Keratinocyte (primary cell): ENCODE measurements at places on chromosomes 7 and 10.

GRCh38 chr10:94383530-94383929 lies 18.8 kb upstream of the TBC1D12 start:
- no peak for DNase-seq

DNA sequence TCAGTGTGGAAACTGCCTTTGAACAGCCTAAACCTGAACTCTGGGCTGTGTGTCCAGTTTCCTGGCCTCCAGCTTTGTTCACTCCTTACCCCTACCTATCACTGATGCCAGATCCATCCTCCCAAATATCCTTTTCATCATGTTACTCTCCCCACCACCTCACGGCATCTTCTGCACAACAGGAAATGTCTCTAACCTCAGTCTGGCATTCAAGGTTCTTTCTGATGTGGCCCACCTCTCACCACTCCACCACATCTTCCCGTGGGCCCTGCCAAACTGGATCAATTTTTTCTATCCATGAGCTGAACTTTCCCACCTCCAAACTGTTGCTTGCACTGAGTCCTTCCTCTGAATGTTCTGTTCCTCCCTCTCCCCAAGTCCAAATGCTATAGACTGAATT lies 35.8 kb upstream of the MAP3K8 start:
- no peak for DNase-seq

GRCh38 chr7:117024811-117025210 lies 71.5 kb downstream of the ST7 start:
- no peak for DNase-seq

- no peak for DNase-seq
These were observed 19.1 kb upstream of the FAM53B start for GRCh38 chr10:124763267-124763666.

DNA sequence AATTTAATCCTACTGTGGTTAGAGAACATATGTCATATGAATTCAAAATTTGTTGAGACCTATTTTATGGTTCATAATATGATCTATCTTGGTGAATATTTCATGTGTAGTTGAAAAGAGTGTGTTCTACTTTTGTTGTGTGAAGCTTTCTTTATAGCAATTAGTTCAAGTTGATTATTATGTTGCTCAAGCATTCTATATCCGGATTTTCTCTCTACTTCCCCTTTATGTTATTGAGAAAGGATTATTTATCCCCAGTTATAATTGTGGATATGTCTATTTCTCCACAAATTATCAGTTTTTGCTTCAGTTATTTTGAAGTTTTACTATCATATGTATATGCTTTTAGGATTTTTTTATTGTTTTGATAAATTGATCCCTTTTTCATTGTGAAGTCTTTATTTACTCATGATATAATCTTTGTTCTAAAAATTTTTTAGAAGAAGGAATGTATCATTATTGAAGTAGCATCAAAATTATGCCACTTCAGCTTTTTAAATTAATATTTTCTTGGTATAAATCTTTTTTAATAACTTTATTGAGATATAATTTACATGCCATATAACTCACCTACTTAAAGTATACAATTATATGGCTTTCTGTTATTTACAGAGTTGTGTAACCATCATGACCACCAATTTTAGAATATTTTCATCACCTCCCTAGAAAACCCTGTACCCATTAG lies 12.0 kb upstream of the MEST start:
- no peak for DNase-seq

DNA sequence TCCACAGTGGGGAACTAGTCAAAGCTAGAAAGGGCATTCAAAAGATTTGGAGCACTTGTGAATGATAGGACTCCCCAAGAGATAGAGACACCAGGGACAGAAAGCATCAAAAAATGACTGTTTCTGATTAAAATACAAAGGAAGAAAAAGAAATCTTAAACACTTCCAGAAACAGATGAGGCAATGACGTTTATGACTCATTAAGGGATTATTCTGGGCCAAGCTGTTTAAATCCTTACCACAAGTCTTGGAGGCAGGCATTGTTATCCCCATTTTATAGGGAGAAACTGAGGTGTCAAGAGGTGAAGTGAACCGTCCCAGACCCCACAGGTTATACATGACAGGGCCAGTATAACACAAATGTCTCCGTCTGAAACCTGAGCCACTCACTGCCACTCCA lies 68.3 kb upstream of the AMPH start:
- DNase-seq = no peak

- no peak for DNase-seq
These were observed 18.4 kb downstream of the PTTG1IP2 start for GRCh38 chr7:90487808-90488207.

DNA sequence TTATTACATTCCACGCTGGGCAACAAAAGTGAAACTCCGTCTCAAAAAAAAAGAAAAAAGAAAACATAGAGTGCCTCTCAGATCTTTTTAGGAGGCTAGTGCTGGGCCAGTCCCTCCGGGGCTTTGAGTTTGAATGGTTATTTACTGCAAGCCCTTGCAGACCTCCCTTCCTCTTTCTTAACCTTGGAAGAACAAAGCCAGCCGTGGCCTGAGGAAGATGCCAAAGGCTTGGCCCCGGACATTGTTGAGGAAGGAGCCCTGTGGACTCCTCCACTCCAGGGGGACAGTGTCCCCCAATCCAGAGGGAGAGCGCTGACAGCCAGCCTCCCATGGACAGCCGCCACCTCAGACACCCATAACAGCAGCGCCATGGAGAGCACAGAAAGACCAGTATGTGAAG lies 5.0 kb downstream of the TSPAN33 start:
- no peak for DNase-seq

DNA sequence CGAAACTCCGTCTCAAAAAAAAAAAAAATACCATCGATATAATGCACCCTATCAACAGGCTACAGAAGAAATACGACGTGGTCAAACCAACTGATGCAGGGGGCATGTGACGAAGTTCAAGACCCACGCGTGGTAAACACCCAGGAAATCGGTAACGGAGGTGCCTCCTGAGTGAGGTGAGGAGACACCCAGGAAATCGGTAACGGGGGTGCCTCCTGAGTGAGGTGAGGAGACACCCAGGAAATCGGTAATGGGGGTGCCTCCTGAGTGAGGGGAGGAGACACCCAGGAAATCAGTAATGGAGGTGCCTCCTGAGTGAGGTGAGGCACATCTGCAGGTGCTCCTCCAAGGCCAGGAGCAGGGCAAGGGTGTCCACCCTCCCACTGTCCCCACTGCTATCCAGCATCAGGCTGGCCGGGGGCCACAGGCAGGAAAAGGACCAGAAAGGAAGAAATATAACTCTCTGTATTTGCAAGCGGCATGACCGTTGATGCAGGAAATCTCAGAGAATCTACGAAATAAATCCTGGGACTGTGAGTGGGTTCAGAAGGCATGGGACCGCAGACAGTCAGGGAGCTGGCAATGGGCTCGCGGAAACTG lies 10.7 kb upstream of the GPR146 start:
- DNase-seq = no peak

GRCh38 chr7:47937065-47937687 lies 11.1 kb downstream of the PKD1L1 start:
- no peak for DNase-seq

GRCh38 chr7:29946428-29947186 lies 43.0 kb downstream of the SCRN1 start:
- DNase-seq = no peak

DNA sequence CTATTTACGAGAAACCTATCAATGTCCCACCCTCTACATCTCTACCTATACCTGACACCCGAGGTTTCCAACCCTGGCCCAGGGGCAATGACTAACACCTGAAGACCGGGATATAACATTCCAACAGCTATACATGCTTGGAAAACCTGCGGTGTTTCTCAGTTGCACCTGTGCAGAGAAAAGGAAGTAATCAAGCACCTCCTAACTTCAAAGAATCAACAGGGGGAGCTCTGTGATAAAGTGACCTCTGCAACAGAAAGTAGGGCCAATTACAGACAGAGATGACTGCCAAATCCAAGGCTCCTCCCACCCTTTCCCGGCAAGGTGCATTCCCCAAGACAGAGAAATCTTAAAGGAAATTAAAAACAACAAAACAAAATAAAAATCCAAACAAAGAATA lies 41.3 kb downstream of the CCDC6 start:
- peak; percentile 88 for DNase-seq

DNA sequence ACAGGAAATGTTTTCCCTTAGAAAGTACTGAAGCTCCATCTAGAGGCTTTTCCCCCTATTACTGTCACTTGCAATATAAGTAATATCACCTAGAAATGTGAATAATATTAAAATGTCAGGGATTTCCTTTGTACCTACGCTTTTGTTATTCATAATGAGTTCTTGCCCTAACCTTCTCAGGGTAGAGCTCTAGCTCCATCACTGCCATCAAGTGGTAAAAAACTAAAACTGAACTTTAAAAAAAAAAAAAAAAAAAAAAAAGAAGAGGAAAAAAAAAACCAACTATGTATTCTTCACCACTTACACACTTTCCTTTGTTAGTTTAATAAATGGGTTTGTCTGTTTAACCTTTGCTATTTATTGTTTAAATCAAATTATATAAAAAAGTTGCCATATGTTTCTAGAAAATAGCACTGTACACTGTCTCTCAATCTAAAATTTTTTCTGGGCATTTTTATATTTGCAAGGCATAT lies 49.9 kb downstream of the DNAJC1 start:
- peak; percentile 53 for DNase-seq

- DNase-seq = no peak
These were observed 94.7 kb downstream of the LARP4B start for GRCh38 chr10:836782-837181.

- no peak for DNase-seq
These were observed 235.0 kb downstream of the CCSER2 start for GRCh38 chr10:84563355-84563754.

GRCh38 chr7:2433713-2434550 lies 30.5 kb downstream of the CHST12 start:
- no peak for DNase-seq

- DNase-seq = no peak
These were observed 164.9 kb downstream of the TMEM178B start for GRCh38 chr7:141238596-141239243.

- DNase-seq = no peak
These were observed 65.1 kb downstream of the PPP1R3C start for GRCh38 chr10:91567815-91568214.

DNA sequence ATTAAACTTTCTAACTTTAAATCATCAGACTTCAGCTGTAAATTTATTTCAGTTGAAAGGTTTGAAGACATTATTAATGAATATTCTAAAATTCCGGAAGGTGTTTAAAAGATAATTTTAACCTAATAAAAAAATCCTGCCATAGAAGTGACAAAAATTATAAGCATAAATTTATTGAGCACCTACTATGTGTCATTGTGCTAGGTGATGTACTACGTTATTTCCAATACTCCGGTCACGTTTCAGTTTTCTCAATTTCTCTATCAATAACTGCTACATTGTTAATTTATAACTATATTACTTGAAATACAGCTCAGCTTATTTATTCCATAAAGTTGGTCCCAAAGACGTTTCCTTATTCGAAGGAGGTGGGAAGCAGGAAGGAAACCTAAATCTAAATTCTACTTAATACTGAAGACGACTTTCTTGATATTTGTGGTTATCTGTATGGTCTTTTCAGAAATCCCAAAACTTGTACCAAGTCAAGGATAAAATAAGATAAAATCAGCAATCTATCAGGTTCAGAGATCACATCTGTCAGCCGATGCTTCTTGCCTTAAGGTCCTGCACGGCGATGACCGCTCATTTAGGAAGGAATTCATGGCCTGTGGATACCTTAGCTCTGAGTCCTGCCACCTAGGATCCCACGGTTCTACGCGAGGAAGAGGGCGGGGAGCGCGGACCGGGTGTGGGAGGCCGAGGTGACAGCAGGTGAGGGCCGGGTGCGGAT lies 1.2 kb upstream of the ZEB1 start:
- DNase-seq = no peak

- DNase-seq = peak; percentile 71
These were observed 292.9 kb downstream of the FZD1 start for GRCh38 chr7:91556956-91557650.

DNA sequence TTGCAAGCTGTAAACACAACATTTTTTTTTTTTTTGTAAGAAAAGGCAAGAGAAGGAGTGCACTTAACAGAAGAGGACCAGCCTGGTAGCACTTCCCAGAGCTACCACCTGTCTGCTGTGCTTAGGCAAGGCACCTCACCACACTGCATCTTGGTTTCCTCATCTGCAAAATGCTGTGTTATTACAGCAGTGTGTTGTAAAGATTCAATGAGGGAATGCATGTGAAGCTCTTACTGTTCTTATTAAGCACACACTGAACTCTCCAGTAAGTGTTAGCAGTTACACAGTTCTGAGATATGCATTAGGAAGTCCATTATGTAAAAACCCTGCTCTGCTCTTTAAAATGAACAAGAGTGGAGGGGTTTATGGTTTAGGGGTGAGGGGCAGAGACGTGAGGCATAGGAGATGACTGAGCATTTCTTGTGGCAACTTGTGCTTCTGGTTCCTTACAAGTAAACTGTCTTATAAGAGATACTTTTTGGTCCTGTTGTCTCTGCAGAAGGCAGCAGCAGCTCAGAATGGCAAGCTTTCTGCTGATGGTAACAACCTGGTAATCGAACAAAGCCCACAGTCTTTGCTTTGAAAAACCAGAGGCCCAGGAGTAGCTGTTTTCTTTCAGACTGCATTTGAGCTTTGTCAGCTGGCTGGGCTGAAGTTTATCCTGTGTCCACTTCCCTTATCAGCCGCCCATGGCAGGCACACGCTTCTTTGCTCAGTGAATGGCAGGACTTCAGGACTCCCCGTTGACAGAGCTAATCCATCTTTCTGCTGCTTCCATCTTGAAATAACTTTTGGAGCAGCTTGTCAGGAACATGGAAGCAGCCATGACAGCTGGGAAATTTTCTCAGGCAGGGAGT lies 98.8 kb upstream of the BMPER start:
- no peak for DNase-seq

DNA sequence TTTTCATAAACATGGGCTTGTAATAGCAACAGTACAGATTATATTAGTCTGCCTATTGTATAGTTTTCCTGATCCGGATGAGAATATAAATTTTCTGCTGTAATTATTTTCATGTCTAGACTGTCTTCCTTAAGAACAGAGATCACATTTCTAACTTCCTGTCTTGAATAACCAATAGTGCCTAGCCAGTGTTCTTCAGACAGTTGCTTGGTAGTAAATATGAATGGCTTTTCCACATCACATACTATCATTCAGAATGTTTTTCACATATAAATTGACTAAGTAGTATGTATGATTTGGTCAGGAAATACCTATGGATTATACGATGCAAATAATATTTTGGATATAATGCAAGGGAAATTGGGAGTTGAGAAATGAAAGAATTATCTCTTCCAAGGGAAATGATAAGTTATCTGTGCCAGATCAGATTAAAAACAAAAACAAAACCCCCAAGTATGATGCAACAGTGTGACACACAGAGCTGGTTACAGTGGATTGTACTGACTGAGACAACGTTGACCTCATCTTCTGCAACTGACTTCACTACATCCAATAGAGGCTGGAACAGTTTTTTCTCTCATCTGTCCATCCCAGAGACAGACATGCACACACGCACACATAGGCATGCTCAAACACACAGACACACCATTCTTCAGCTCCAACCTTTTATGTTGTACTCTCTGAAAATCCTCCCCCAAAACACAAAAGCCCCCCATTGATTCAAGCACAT lies 16.4 kb downstream of the ITGA8 start:
- no peak for DNase-seq

DNA sequence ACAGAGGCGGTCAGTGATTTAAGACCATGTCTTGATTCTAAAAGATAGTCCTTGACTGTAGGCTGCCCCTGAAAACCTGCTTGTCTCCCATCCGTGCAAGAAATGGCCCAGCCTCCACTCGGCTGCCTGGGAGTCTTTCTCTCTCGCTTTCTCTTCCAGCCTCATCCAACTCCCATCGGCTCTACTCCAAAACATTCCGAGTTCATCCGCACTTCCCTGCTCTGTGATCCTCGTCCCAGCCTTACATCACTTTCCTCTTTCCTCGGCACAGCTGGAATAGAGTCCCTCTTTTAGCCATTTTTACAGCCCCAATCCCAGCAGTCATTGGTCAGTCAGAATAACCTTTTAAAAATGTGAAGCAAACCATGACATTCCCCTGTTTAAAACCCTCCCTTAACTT lies 135.1 kb downstream of the TAX1BP1 start:
- DNase-seq = no peak
